ENCODE measurements at places on chromosomes 16 and 17.

- DNase-seq, result peak; percentile 9
Measured at GRCh38 chr17:58755577-58756245, at the start of gene PPM1E. Gene PPM1E (plus strand): TSS chr17:58755854.

GRCh38 chr17:20068445-20068844 is 59.3 kb downstream of the SPECC1 start:
- no peak for DNase-seq

DNA sequence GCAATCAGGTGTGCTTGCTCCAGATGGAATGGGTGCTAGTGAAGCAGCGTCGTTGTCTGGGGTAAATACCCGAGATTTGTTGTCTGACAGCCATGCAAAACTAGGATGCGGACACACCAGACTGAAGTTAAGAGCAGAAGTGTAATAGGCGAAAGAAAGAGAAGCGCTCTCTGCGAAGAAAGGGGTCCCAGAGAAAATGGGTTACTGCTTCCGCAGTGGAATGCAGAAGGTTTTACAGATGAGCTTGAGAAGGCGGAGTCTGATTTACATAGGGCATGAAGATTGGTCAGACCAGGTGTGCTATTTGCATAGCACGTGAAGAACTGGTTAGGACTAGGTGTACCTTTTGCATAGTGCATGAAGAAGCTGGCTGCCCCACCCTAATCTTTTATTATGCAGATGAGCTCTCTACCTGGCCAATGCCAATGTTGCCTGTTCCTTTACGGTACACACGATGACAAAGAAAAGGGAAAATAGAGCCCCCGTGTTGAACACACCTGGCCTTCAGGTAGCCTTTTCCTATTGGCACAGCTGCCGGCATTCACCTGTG is 32.0 kb upstream of the SNN start:
- no peak for DNase-seq

DNA sequence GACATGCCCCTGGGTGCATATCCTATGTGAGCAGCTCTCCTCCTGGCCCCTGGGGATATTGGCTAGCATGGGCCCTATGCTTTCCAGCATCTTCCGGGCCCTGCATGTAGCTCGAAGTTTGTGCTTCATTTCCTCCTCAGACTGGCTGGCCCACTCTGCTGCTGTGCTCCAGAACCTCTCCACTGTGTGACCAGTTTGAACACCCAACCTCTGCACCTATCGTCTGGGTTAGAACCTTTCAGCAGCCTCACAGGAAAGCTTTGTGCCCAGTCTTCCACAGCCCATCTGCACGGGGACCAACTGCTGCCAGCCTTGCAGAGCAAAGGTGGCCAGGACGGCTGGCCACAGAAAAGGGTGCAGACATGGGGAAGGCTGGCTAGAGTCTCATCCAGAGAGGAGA is 10.2 kb upstream of the CLEC18B start:
- DNase-seq, result no peak

GRCh38 chr16:59591480-59591879 is 857.4 kb upstream of the GOT2 start:
- DNase-seq, result no peak

DNA sequence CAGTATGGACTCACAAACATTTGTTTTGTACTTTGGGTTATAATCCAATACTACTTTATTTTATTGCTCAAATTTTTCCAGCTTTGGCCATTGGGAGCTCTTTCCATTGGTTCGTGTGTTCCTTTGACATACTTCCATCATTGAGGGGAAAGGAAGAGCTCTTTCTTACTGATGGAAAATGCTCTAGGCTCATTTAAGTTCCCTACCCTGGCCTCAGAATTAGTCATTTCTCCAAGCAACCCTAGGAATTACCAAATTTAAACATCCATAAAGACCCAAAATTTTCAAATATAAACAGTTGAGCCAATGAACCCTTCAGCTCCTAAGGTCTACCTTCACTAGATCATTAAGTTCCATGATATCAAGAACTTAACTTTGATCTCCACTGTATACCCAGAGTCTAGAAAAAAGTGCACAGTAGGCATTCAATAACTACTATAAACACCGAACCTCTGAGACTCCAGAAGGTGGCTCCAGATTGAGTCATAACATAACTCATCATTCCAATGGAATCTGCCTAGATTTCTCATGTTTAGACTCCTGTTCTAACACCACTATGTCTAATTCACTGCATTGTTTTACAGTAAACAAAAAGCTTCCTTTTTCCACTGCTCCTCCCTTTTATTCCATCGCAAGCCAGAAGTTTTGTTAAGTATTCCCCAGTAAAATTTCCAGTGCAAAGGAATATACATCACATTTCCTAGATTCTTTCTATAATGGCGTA is 39.0 kb downstream of the SMURF2 start:
- no peak for DNase-seq

- DNase-seq, result no peak
Measured at GRCh38 chr17:57354673-57355072, 98.3 kb downstream of the MSI2 start.

DNA sequence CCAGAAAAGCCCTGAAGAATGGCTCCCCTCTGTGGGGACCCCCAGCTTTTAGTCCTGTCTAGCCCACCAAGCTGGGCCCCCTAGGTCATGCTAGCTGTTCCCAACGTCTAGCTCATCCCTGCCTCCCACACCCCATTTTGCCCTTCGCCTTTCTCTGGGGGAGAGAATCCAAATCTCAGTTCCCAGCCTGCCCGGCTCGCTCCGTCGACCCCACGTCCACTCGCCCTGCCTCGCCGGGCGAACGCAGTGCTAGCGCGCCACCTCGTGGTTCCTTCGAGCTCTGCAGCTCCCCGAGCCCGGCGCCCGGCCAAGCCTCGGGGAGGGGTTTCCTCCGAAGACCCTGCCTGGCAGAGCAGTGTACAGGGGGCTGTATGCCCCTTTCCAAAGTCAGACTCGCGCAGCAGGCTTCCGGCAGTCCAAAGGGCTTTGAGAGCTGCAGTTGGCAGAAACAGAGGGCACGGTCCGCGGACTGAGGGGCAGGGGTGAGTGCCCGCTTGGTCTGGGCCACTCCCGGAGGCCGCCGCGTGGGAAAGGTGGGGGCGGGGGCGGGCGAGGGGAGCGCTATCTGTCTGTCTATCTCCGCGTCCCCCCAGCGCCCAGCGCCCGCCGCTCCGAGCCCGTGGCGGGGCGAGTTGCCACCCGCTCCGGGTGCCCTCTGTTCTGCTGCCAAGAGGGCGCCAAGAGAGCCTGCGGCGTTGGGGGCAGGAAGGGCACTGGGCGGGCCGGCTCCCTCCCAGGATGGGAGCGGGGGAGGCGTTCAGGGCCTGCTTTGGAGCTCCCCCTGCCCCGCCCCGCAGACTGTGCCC is 1.7 kb upstream of the DLX3 start:
- DNase-seq, result peak; percentile 13

GRCh38 chr16:85465328-85466303 is 147.5 kb upstream of the GSE1 start:
- DNase-seq, result no peak

GRCh38 chr17:9998060-9998459 is 93.0 kb upstream of the RCVRN start:
- DNase-seq, result no peak

DNA sequence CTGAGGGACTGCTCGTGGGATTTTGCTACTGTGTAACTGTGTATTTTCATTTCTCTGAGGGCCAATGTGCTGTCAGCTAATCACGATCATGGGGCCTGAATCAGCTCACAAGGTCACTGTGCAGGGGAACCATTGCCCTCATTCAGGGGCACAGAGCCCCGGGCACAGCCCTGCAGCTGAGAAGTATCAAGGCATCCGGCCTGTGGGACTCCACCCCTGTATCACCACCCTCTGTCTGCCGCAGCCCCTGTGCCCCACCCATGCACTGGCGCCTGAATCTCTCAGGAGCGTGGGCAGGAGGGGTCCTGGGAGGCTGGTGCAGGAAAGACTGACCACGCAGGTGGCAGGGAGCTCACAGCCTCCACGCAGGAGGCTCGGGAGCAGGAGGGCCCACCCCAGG is 43.4 kb upstream of the RASD1 start:
- no peak for DNase-seq

DNA sequence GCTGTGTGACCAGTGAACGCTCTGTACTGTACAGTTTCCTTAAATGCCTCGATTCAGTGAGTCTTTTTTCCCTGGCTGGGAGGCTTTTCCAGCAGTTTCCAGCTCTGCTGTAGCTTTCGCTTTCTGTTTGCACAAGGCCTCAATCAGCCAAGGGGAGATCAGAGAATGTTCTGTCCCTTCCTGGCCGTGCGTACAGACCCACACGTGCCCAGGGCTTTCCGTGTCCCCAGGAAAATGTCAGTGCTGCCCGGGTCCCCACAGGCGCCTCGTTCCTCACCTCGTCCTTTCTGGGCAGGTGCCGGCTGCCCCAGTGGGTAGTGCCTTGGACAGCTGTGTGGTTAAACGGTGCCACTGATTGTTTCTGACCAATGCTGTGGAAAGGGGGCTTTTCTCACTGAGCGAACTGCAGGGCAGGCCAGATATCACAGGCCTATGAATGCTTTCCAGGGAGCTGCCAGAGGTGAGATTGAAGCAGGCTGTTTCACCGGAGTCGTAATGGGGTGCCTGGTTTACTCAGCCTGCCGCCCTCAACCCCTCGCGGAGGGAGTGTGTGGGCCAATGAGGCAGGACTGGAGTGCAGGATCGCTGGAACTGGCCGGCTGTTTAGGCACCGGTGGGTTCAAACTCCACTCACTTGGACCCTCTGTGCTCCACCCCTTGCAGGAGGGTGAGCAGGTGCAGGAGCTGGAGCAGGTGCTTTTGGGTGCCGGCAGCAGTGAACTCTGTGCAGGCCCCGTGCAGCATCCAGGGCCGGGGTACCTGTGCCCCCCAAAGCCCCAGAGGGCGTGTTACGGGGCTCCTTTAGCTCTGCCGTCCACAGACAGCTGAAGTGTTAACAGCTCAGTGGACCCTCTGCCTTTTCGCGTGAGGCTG is 44.4 kb downstream of the ZNF778 start:
- no peak for DNase-seq
